ENCODE measurements at places on chromosomes 12 and 14.

- DNase-seq: no peak
These were observed 74.2 kb upstream of the PYGL start for GRCh38 chr14:51018521-51018920.

- no peak for DNase-seq
These were observed 162.8 kb downstream of the SNAPC1 start for GRCh38 chr14:61925043-61925442.

DNA sequence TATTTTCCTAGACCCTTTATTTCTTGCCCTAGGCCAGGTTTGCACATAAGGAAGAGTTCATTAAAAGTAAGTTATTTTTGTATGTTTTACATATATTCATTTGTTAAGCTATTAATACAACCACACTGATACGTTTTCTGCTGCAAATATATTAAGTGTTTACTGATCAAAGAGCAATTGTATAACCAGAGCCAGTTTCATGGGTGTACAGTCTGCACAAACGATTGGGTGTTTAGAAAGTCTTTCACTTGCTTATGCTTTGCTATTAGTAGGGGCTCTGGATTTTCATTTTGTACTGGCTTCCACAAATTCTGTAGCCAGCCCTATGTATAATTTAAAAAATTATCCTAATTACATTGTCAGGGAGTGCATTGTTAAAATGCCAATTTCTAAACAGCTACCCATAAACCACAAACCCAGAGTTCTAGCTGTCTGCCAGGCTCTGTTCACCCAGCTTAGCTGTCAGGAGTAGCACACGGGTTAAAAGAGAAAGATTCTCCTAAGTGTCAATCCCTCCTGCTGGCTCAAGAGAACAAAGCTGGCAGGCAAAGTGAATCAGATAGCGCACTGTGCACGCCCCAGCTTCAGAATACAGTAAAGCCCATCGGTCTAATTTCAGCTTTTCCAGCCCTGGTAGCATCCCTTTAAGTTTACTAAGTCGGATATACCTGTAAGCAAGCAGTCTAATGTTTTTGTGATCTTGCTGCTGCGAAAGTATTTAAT, 151.0 kb upstream of the LMO3 start:
- DNase-seq: no peak

- DNase-seq: no peak
These were observed 70.9 kb upstream of the OTX2 start for GRCh38 chr14:56881181-56881580.

GRCh38 chr14:70889555-70889954, 17.7 kb upstream of the PCNX1 start:
- DNase-seq: no peak

DNA sequence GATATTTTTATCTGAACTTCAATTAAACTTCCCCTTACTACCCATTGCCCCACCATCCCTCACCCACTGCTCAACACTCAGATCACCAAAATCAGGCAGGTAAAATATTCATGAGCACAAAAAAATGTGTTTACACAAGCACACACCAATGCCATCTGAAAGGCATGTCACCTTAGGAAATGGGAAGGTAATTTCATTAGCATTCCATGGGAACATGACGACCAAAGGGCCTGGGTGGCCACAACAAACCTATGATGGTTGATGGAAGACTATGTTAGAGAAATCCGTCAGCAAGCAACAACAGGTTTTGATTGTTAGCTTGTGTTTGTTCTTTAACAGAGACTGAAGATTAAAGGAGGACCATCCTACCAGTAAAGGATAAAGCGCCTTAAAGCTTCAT, 97.6 kb downstream of the BCAT1 start:
- DNase-seq: no peak

DNA sequence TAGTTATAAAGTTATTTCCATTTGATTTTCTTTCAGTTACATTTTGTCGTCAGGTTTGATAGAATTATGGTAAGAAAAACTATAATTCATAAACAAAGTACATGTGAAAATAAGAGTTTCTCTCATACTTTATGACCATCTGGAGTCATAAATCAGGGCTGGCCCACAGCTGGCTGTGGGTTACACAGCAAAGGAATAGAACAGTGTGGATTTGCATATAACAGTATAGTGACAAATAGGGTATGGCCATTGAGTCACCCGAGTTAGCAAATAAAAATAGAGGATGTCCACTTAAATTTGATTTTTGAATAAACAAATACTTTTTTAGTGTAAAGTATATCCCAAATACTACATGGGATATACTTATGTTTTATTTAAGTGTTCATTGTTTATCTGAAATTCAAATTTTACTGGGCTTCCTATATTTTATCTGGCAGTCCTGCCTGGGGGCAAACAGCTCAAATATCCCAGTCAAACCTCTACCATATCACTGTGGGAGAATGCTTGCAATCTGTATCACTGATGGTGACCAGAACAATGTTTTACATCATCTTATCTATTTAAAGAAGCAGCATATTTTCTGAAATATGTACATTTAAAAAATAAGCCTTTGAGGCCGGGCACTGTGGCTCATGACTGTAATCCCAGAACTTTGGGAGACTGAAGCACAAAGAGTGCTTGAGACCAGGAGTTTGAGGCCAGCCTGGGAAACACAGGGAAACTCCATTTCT, 65.5 kb downstream of the KSR2 start:
- DNase-seq: no peak

GRCh38 chr14:55448141-55448614, 7.8 kb upstream of the TBPL2 start:
- DNase-seq: no peak

- peak; percentile 57 for DNase-seq
These were observed 153.2 kb upstream of the DDHD1 start for GRCh38 chr14:53306267-53306721.

DNA sequence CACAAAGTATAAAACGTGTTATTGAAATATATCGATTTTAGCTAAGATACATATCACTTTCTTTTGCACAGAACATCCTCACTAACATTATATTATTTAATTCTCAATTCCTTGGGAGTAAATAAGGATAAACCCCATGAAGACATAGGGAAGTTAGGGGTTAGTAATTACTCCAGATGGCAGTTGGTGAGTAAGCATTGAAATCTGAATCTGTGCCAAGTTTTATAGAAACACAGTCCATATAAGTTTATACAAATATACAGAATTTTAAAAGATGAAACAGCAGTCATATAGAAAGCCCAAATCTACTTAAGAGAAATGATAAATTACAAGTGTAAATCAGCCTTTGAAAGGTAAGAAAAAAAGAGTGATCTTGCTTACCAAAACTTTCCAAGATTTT, 200.4 kb upstream of the SYT10 start:
- DNase-seq: no peak

GRCh38 chr14:49553892-49554291, 32.3 kb downstream of the RPS29 start:
- DNase-seq: no peak

DNA sequence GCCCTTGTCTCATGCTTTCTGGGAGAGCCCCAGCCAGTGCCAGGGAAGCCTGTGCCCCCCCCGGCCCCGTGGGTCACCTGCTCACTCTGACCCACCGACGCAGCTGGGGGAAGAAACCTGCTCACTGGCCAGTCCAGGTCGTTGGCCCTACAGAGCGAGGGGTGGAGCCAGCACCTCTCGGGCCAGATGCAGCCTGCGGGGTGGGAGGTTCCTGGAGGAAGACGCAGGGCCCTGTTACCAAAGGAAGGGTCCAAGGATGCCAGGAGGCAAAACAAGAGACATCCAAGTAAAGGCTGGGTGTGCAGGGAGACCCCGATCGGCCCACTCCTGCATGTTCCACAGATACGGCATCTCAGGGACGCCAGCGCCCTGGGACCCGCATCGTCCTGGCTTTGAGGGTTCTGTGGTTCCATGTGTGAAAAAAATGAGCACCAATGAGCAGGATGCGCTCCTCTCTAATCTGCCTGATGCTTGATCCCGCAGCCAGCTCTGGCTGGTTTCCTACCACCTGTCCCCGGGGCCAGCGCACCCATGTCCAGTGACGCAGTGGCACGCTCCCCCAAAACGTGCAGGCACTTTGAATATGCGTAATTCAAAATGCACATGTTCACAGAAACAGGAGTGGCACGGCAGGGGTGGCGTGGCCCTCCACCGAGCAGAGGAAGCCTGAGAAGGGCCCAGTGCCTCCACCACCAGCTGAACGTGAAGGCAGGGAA, 66.0 kb upstream of the GALNT9 start:
- DNase-seq: no peak

- DNase-seq: no peak
These were observed 479.7 kb upstream of the RGS6 start for GRCh38 chr14:71452539-71452938.

GRCh38 chr12:108918206-108918605, 38.3 kb downstream of the DAO start:
- DNase-seq: no peak

DNA sequence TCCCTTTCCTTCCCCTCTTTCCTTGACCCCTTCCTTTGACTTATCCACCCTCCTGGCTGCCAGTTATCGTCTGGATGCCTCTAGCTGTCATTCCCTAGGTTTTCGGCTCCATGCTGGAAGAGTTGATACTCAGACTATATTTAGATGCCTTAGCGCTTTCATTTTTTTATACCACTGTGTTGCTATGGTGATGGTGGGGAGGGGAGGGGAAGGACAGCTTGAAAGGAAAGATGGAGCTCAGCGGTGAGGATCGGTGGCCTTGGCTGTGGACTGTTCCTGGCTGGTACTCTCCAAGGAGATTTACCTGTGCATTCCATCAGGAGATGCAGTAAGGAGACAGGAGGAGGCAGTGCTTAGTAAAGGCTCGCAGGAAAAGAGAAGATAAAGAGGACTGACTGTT, 108.7 kb downstream of the SLC8A3 start:
- no peak for DNase-seq

DNA sequence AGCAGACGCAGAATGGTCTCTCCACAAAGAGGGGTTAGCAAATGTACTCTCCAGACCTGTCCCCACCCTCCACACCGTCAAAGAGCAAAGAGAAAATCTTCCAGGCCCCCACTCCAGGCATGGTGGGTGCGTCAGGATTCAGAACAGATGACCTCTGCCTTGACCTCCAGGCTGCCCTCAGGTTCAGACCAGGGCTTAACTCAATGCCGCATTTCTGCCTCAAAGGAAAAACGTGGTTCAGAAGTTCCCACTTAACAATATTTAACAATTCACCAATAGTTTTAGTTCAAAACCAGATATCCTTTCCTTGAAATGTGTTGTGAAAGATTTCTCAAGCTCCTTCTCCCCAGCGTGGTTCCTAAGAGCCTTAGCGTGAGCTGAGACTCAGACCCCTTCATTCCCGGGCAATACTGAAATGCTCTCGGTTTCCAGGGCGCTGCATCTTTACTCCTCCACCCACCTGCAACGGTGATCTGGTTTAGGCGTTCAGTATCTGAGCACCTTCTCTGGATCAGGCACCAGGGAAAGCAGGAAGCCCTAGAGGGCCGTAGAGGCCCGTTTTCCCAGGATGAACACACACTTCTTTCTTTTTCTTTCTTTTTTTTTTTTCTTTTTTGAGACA, 22.9 kb downstream of the HSP90AA1 start:
- DNase-seq: no peak

DNA sequence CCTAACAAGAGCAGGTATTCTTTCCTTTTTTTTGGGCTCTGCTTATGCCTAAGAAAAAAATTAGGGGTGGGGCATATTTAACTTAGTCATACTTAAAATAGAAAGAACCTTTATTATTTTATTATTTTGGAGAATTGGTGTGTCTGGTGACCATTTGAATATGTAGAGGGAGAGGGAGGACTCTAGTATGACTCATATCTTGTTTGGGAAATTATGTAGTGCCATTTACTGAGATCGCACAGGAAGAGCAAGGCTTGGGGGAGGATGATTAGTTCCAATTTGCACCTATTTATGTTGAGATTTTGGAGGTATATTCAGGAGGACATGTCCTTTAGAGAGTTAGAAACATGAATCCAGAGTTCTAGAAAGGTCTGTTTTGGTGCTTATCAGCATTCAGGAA, 9.9 kb downstream of the ZNF410 start:
- DNase-seq: no peak

DNA sequence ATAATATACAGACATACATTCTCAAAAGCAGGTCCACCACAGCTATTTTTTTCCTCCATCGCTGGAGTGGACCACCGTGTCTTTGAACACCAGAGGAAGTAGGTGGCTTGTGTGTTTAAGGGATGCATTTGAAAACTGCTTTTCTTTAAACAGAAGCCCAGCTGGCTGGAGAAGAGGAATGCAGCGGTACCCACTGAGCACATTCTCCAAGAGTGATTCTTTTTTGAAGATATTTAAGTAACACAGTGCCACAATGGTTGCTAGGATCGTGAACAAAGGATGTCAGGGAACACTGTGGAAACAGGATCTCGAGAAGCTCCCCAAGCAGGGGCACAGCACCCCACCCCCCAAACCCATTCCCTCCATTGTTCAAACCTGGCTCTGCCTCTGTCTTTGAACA, 286.6 kb upstream of the PWP1 start:
- no peak for DNase-seq

DNA sequence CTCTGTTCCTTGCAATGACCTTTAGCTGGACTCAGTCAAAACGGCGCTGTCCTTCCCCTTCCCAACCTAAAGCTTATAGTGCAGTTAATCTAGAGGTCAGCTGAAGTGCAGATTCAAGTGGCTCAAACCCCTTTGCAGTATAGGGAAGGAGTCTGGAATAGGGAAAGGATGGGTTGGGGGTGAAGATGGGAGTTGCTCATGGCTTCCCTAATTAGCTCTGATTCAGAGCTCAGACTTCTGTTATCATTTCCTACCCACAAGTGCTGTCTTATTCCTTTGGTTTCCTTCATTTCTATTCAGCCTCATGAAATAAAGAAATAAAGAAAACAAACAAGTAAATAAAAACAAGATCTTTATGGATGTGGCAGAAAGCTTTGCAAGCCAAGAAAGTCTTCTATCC, 264.0 kb upstream of the HMGA2 start:
- DNase-seq: no peak

DNA sequence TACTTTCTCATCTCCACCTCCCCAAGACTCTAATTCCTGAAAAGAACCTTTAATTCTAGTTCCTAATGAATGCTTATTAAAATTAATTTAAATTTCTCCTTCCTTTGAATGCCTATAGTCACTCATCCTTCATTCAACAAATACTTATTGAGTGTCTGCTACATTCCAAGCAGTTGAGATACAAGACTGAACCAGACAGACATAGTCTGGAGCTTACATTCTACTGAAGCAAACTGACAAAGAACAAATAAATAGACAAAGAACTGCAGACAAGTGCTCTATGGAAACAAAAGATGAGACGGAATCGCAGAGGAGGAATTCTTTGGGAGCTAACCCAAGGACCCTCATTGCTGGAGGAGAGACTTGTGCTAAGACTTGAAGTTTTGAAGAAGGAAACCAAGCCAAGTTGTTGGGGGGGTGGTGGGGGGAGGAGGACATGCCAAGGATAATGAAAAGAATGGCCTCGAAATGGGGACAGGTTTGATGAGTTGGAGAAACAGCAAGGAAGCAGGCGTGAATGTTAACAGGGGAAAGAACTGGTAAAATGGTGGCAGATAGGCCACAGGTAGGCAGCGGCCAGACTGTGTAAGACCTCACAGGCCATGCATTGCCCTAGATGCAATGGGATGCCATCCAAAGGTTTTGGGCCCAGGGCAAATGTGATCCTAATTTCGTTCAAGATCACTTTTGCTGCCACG, 9.7 kb upstream of the TDG start:
- DNase-seq: no peak

Data from hematopoietic multipotent progenitor cell treated with erythropoietin and hydrocortisone succinate and interleukin-3 and kit ligand, for 8 days (in vitro differentiated cells).